ENCODE measurements at places on chromosomes 12 and 14.

DNA sequence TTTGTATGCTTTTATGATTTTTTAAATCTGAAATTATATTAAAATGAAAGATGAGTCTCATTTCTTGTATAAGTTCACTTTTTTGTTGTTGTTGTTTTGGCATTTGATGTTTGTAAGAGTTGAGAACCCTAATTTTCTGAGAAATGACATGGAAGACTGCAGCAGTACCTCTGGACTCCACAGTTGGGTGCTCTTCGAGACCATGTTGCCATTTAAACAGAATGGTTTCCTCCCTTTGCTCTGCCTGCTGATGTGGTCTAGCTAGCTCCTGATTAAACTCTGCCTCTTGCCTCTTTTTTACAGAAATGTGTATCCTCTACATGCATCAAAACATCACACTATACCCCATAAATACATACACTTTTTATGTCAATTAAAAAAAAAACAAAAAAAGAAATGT is 5.8 kb upstream of the LTA4H start:
- no peak for DNase-seq

DNA sequence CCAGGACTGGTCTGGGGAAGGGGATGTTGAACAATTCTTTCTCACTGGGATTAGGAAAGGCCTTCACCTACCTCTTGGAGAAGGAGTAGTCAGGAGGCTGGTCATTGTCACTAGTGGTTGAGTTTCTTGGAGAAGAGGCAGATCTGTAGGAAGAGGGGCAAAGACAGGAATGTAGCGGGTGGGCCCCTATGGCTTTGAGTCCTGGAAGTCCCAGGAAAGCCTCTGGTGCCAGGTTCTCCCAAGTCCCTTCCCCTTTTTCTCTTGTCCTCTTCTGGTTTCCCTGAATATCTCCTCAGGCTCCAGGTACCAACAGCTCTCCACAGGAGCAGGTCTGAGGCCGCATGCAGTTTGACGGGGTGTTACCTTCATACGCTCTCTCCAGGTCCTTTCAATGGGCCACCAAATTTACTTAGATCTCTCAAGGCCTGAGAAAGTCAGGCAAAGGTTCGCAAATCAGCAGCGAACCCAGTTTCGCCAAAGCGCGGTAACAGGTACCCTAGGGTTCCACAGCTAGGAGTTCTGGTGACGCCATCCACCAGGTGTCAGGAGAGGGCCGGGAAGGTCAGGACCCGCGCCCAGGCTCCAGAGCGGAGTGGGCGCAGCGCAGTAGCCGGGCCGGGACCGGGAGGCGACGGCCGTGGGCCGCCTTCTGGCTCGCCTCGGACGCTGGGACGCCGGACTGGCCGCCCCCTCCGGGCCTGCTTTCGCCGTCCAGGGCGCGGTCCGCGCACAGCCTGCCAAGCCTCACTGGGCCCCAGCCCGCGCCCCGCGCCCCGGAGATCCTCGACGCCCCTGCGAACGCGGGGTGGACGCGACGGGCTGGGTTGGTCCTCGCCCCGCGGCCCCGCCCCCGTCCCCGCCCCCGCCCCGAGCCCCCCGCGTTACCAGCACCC is 795 bp downstream of the SMAGP start:
- DNase-seq = no peak

- DNase-seq = no peak
These were observed 134.0 kb downstream of the DIO2 start for GRCh38 chr14:80077262-80077661.

DNA sequence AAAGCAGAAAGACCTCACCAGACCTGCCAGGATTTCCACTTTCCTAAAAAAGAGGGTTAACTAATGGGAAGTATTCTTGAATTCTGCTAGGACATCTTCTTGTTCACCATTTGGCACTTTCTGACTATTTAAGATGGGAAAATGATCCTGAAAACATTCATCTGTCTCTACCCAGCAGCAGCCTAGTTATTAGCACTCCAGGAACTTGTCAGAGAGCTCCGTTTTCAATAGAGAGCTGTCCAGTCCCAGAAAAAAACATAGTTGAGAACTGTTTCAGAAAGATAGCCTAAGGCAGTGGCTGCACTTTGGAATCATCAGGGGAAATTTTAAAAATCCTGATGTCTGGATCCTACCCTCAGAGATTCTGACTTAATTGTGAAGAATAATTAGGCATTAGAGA is 22.1 kb upstream of the CEP83 start:
- no peak for DNase-seq

- no peak for DNase-seq
These were observed 23.3 kb downstream of the OR10G3 start for GRCh38 chr14:21556378-21557083.
